Activated T-cell treated with anti-CD3 and anti-CD28 coated beads for 1 hour (primary cell): ENCODE measurements at places on chromosomes 12 and 14.

- no peak for DNase-seq
These were observed 17.6 kb upstream of the SLC2A13 start for GRCh38 chr12:40123496-40123895.

GRCh38 chr12:96510306-96510764 is 21.0 kb downstream of the CFAP54 start:
- DNase-seq = no peak

DNA sequence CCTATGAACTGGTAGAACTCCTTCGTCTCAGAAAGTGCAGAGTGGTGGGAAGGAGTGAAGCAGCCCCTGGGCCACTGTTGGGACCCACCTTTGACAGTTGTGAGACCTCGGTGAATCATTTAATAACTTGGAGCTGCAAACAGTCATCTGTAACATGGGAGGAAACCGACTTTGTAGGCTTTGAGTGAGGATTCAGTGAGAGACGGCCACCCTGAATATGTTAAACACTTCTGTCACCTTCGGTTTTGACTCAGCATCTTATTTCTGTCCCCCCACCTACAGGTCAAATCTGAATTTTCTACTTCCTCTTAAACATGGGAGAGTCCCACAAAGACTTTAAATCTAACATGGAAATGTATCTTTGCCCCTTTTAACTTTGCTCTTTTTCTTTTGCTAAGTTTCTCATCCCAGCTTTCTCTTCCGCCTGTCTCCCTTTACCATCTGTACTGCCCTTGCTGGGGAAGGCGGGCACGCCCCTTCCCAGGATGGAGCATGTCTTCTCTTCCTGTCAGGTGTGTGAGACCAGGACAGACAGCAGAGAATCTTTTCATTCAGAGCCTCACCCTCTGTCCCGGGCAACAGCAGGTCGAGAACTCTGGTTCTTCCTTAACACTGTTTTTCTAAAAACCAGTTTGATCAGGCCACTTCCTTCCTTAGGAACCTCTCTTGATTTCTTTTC is 37.1 kb downstream of the ZC3H14 start:
- no peak for DNase-seq

DNA sequence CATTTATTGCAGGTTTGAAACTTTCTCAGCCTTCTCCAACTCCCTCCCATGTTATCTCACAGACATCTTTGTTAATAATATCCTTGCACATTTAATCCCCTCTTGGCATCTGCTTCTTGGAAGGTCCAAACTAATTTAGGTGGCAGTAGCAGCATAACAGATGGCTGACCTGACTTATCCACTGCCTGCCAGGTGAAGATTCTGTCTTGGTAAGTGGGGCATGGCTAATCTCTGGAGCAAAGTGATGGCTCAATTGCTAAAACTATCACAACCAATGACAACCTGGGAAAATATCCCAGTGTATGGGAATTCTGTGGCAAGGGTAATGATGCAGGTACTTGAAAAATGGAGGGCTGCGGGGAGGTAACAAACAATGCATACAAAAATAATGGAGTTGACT is 58.2 kb upstream of the ALG10B start:
- no peak for DNase-seq

- DNase-seq = no peak
These were observed 117.3 kb upstream of the CAND1 start for GRCh38 chr12:67151886-67152285.
